ENCODE measurements at places on chromosomes 16 and 17. TPM values are rescaled to one million over a fixed set of nuclear protein-coding genes. Genes with fewer than 3 reads are reported as not detected.

CPNE7 gene
- total RNA-seq = 6.1 TPM

KRTAP4-6 gene
- total RNA-seq = not detected

DNA sequence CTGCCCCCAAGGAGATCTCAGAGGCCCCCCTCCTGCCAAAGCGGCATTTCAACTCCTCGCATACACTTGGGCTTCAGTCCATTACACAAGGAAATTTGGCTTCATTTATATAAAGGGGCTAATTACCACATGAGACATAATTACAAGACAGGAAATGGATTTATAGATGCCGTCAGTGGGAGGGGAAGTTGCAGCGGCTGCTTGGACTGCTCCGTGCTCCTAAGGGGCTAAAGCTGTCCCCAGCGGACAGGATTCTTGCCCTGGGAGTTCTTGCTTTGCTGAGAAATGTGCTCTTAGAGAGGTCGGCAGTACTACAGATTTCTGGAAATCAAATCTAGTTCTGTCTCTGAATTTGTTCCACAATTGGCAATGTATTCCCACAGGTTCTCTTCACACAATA is 57.2 kb upstream of the NLK start:
- H3K4me3 ChIP-seq = no peak overlapping the region
- DNase-seq = no peak
- peaks cover 5% of the 10 kb centered on the region for H3K4me1 ChIP-seq
- no peaks in the 10 kb centered on the region for H3K36me3 ChIP-seq

GRCh38 chr17:75488693-75489510 is 26.4 kb downstream of the CASKIN2 start:
- peaks cover 24% of the 10 kb centered on the region for H3K4me1 ChIP-seq
- H3K4me3 ChIP-seq = no peak overlapping the region
- no peaks in the 10 kb centered on the region for H3K27me3 ChIP-seq
- DNase-seq = no peak

GRCh38 chr16:1643521-1643920 is 31.4 kb downstream of the CRAMP1 start:
- H3K27me3 ChIP-seq = no peaks in the 10 kb centered on the region
- H3K36me3 ChIP-seq = peaks cover 23% of the 10 kb centered on the region
- peaks cover 6% of the 10 kb centered on the region for H3K4me1 ChIP-seq
- no peak overlapping the region for H3K27ac ChIP-seq

DNA sequence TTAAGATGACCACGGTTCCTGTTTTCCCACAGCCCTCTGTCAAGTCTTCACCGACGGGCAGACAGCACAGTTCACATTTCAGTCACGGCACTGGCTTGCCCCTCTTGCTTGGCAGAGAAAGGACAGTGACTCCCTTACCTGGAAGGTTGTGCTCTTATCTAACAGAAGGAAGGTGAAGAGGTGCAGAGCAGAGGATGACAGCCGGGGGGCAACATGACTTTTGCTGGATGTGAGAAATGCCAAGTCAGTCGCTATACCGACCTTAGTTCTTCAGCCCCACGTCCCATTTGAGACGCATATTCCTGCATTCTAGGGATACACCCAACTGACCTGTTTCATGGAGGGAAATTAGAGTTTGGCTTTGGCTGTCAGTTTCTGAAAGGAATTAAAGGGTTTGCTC is 492.3 kb downstream of the NPIPA7 start:
- DNase-seq = no peak
- H3K4me1 ChIP-seq = no peaks in the 10 kb centered on the region

GRCh38 chr17:34511265-34511664 is 68.1 kb upstream of the TMEM132E start:
- no peak for DNase-seq
- no peaks in the 10 kb centered on the region for H3K27me3 ChIP-seq
- H3K36me3 ChIP-seq = no peaks in the 10 kb centered on the region
- H3K4me3 ChIP-seq = no peak overlapping the region
- H3K4me1 ChIP-seq = no peaks in the 10 kb centered on the region

- no peak overlapping the region for H3K27ac ChIP-seq
- no peaks in the 10 kb centered on the region for H3K27me3 ChIP-seq
- no peak for DNase-seq
- peaks cover 21% of the 10 kb centered on the region for H3K4me1 ChIP-seq
Observed at GRCh38 chr17:72715906-72716572, 376.4 kb downstream of the SLC39A11 start.

DNA sequence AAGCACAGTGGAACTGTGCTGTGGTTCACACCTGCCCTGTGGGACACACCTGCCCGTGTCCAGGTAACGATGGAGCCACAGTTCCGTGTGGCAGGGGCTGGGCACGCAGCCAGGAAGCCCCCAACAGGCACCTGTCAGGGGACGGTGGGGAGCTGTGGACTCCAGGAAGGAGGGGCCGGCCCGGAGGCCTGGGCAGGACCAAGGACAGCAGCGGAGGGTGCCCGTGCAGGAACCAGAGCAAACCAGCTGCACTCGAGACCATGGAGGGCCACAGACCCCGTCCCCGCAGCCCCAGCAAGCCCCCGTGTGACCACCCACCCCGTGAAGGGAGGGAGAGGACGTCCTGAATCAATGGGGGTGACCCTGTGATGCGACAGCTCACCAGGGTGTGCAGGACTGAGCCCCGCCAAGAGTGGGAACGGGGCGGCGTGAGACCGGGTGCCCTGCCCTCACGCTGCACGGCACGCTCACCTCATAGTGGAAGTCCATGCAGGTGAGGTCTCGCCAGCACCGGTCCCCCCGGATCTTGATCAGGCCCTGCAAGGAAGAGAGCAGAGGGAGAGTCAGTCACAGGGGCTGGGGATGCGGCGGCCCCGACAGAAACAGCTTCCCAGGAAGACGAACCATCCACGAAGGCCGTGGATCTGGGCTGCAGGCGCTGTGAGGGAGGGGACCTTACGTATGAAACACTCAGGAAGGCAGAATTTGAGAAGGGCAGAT is 78.1 kb downstream of the LMF1 start:
- no peaks in the 10 kb centered on the region for H3K4me1 ChIP-seq
- no peak overlapping the region for H3K27ac ChIP-seq
- H3K27me3 ChIP-seq = no peaks in the 10 kb centered on the region
- no peaks in the 10 kb centered on the region for H3K36me3 ChIP-seq
- DNase-seq = no peak
- H3K4me3 ChIP-seq = no peak overlapping the region

DNA sequence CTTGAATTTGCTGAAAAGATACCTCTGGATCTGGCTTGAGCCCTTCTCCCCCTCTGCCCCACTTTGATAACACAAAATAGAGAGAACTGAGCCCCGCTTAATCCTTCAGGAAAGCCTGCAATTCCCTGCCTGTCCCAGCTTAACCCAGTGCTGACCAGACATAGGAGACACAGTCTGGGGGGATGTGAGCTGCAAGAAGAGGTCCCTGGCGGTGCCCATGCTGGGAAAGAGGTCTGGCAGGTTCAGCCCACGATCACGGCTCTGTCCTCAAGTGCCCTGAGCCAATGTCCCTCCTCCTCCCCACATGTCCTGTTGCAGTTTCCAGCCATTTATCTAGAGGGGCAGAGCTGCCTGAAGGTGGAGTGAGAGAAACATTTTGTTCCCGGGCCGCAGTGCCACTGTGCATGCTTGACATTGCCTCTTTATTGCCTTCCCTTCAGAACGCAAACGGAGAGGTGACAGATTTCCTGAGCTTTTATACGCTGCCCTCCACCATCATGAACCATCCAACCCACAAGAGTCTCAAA is 29.0 kb downstream of the PLCD3 start:
- H3K4me1 ChIP-seq = no peaks in the 10 kb centered on the region
- no peaks in the 10 kb centered on the region for H3K27me3 ChIP-seq
- no peak overlapping the region for H3K27ac ChIP-seq
- H3K36me3 ChIP-seq = peaks cover 53% of the 10 kb centered on the region

Measured in CD8-positive, alpha-beta memory T cell (primary cell).